Amniotic stem cell (primary cell): ENCODE measurements at places on chromosomes 16 and 17.
A peak's percentile ranks its signal among the peaks of the same experiment; 100 is the strongest.

DNA sequence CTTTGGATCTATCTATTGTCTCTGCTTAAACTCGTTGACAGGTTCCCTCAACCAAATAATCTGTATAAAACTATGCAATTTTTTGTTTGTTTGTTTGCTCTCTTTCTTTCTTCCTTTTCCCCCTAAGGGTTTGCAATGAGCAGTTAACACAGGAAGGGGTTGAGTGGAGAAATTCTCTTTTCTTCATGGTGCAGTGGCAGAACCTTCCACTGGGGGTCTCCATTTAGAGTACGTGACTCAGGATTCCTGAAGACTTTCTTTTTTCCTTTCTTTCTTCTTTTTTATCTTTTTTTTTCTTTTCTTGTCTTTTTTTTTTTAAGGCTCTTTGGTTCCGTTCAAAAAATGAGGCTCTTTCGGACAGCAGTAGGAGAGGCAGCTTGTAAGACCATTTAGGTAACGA is 19.5 kb upstream of the RBFOX1 start:
- no peak for DNase-seq

DNA sequence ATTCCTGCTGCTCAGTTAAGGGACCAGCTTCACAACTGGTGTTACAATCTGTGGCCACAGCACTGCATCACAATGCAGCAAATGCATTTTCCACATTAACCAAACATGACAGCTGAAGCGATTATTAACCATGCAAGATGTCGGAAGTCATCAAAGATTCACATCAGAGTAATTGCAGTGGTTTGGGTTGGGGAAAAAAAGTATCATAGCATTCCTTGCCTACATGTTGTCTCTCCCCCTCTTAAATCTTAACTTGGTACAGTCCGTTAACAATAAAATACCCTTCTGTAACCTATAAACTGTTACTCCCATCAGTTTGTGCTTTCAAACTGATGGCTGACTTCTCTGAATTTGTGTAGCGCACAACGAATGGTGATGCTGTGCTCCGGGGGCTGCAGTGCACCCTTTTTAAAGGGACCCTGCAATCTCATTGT is 51.6 kb downstream of the NUP93 start:
- DNase-seq: no peak

- no peak for DNase-seq
Observed at GRCh38 chr17:21041741-21042457, 912 bp downstream of the USP22 start.

DNA sequence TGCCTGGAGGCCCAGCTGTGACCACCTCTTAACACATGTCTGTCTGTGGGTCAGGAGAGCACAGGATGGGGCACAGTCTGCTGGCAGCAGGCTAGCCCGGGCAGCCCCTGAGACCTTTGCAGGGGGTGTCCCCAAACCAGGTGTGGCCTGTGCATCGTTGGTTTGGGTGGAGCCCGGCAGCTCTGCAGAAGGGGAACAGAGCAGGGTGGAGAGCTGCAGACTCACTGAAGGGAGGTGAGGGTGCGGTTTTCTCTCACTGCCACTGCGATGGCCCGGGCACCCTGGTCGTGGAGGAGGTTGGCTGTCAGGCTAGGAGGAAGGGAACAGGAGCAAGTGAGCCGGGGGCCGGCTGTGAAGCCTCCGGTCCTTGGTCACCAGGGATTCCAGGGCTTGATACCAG is 28.8 kb downstream of the NLRC3 start:
- no peak for DNase-seq

- no peak for DNase-seq
Observed at GRCh38 chr16:13634959-13635358, 285.0 kb upstream of the ERCC4 start.

- DNase-seq: peak; percentile 25
Observed at GRCh38 chr17:40179923-40180659, 2.8 kb downstream of the RAPGEFL1 start.

DNA sequence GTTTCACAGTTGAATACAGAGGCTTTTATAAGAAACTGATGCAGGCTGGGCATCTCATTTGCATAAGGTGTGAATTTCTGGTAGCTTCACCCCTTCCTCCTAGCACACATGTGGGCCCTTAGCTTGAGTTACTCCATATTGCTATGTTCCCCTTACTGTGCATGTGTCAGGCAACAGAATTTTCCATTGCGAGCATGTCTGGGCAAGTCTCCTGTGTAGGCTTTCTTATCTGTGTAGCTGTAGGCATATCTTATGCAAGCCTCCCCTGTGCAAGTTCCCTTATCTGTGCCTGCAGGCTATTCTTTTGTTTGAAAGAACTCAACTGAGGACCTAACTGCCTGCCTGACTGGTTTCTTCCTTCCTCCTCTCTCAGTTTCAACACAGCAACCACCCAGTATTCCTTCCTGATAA is 597.4 kb upstream of the CDH5 start:
- DNase-seq: no peak

GRCh38 chr17:49555495-49556222 is 20.0 kb upstream of the NXPH3 start:
- DNase-seq: no peak

GRCh38 chr16:15518381-15519351 is 84.3 kb downstream of the BMERB1 start:
- no peak for DNase-seq

- DNase-seq: no peak
Observed at GRCh38 chr17:15366026-15366425, 24.6 kb upstream of the TEKT3 start.

DNA sequence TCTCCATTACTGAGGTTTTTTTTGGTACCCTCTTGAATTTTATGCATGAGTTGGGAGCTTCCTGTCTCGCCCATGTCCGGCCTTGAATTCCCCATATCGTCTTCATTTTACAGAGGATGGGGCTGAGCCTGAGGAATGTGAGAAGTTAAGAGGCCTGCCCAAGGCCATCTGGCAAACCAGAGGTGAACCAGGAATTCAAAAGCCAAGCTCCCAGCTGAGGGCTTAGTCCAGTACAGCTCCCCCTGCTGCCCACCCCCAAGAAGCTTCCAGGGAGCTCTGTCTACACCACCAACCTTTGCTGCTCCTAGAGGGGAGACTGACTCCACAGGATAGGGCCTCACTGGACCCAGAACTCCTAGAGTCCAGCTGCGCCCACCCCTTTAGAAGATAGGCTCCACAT is 20.7 kb upstream of the C16orf78 start:
- DNase-seq: no peak

DNA sequence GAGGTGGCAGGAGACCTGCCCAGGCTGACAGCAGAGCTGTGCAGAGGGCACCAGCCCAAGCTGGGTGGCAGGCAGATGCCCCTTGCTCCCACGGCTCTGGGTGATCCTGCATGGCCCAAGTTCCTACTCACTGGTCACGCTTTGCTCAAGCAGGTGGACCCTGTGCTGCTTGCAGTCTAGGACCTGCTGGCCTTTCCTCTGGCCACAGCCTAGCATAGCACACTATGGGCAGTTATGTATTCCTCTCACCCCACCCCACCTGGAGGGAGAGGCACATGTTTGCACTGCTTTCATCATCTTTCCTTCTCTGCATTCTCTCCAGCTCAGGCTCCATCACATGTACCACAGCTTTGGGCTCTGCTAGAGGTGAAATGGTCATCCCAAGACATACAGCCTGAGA is 19.6 kb upstream of the SREBF1 start:
- no peak for DNase-seq

GRCh38 chr16:65572156-65572555 is 450.3 kb upstream of the CDH11 start:
- DNase-seq: peak; percentile 38

GRCh38 chr17:44899074-44899782 is at the start of gene EFTUD2:
Gene EFTUD2 (minus strand): TSS chr17:44899445. CDS start chr17:44894521, 4,924 bp downstream.
- peak; percentile 73 for DNase-seq

DNA sequence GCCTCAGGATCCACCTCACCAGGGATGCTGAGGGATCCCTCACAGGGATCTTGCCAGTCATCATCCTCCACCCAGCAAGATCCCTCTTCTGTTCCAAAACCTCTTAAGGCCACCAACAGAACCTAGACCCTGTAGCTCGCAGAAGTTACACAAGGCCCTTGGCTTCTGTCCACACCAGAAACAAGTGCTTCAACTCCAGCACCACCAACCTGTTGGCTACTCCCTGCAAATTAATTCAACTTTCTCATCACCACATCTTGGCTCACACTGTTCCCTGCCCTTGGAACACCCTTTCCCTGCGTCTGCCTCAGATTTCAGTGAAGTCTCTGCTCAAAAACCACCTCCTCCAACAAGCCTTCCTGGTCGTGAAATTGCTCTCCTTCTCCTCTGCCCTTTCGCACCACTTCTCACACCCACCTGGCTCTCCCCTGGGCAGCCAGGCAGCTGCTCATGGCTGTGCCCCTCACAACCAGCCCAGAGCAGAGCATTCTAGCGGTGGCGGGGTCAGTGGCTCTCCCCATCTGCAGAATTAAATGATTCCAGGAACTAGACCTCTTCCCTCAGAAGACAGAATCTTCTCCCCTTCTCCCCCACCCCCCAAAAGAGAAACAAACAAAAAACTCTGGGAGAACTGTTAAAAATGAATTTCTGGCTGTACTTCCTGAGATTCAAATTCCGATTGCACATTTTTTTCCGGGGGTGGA is 1.8 kb downstream of the PLLP start:
- DNase-seq: no peak

DNA sequence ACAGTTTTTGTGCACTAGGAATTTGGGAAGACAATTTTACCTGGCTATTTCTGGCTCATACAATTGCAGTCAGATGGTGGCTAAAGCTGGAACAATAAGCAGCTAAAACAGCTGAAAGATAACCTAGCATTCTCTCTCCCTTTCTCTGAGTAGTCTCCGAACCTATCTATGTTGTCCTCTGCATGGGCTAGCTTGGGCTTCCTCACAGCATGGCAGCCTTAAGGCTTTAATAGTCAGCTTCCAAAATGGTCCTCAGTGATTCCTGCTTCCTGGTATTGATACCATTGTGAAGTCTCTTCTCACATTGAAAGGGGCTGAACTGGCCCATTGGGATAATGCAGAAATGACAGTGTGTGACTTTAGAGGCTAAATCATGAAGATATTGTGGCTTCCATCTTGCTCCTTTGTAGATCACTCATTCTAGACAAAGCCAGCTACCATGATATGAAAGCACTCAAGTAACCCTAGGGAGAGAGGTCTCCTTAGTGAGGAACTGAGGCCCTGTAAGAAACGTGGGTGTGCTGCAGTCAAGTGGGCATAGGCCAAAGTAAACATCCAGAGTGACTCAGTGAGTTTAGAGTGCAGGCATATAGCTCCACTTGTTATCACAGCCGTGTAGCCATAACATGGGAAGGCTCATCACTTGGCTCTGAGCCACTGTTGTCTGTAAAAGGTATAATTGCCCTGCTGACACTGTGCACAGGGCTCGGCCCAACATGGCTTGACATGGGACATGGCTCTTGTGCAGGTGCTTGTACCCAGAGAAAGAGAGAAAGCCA is 5.5 kb upstream of the VKORC1 start:
- no peak for DNase-seq

DNA sequence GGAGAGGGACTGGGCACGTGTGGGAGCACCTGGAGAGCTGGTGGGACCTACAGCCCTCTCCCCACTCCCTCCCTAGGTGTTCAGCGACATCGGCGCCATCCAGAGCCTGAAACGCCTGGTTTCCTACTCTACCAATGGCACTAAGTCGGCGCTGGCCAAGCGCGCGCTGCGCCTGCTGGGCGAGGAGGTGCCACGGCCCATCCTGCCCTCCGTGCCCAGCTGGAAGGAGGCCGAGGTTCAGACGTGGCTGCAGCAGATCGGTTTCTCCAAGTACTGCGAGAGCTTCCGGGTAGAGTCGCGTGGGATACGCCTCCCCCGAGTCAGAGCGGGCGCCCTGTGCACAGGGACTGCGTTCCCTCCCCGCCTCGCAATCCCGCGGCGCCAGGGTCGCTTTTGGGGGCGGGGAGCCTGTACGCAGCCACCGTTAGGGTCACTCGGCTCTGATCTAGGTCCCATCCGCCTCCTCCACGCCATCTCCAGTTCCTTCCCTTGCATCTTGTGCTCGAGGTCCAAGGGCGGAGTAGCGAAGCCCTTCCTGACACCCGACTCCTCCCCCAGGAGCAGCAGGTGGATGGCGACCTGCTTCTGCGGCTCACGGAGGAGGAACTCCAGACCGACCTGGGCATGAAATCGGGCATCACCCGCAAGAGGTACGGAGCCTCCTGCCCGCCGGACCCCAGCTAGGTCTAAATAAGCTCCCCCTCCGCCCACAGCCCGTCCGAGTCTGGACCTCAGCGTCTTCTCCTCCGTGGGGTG is 13.0 kb downstream of the SARM1 start:
- no peak for DNase-seq
